ENCODE measurements at places on chromosomes 7 and 10.

DNA sequence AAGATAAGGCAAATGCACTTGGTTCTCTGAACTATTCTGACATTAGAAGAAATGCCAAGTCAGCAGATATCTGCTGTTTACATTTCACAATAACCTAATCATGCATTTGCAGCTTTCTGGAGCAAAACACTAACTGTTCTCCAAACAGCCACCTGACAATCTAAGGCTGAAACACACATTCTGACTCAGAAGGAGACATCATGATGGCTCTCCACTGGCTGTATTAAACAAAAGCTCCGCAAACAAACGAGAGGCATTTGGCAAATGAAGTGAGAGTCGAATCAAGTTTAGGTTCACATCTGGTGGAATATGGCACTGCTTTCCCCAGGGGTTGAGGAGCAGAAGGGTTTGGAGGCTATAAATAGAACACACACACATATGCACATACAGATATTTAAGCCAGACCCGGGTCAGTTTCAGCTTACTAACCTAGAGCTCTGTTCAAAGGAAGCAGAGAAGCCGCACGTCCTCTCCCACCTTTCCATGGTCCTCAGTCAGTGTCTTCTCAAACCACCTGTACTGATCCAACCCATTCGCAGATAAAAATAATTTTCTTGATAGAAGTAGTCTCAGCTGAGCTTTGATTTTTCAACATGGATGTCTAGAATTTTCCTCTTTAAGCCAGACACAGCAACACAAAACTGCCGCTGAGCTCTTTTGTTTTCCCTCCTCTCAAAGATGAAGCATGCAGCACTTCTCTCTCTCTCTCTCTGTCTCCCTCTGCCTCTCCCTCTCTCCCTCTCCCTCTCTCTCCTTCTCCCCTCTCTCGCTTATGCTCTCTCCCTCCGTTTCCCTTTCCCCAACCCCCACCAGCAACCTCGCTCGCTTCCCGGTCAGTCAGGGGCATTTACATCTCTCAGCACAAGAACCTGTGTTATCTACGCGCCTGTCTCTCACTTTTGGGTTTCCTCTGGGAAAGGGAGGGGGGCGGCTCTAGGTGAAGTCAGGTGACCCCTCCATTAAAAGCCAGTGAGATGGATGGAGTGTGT is 682.8 kb downstream of the MAGI2 start:
- no peak for DNase-seq

- no peak for DNase-seq
These were observed 33.6 kb upstream of the HERPUD2 start for GRCh38 chr7:35728412-35729060.

DNA sequence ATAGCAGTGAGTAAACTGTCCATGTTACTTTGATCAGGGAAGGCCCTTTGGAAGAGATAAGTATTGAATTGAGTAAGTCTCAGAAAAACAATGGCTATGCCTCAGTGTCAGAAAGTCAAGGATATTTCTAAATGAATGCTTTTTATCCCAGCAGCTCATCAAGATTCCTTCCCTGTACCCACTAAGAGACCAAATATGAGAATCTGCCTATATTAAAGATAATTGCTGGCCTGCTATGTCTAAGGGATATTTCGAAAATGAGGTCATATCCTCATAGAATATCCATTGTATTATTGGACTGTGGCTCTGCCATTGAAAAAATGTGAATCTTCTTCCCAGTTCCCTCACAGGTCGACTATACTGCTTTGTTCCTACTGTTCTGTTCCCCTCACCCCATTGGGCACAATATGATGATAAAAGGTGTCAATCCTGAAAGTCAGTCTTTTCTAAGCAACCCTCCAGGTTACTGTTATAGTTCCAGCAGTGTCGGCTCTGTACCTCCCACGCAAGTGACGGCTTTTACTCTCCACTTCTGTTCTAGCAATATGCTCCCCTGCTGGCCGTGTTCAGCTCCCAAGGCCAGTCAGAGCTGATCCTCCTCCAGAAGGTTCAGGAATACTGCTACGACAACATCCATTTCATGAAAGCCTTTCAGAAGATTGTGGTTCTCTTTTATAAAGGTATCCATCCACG is 51.7 kb downstream of the BZW2 start:
- DNase-seq = no peak

GRCh38 chr7:110001254-110001938 is 1089.5 kb upstream of the LRRN3 start:
- DNase-seq = no peak

- no peak for DNase-seq
These were observed 121.4 kb downstream of the CDK14 start for GRCh38 chr7:90717296-90718060.

GRCh38 chr7:4774658-4775249 is 669 bp upstream of the AP5Z1 start:
- DNase-seq = no peak

DNA sequence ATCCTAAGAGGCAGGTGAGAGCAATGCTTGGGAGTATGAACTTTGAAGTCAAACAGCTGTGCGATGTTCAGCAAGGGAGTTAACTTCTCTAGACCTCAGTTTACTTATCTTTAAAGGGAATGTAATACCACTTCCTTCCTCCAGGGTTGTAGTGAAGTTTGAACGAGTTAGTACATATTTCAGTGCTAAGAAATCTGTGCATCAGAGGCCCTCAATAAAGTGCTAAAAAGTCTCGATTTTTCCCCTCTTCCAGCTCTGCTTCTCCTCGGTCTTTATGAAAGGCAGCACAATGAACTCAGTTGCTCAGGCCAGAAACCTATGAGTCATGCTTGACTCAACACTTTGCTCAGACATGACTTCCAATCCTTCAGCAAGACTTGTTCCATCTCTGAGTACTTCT is 418.9 kb downstream of the MDFIC start:
- DNase-seq = no peak

DNA sequence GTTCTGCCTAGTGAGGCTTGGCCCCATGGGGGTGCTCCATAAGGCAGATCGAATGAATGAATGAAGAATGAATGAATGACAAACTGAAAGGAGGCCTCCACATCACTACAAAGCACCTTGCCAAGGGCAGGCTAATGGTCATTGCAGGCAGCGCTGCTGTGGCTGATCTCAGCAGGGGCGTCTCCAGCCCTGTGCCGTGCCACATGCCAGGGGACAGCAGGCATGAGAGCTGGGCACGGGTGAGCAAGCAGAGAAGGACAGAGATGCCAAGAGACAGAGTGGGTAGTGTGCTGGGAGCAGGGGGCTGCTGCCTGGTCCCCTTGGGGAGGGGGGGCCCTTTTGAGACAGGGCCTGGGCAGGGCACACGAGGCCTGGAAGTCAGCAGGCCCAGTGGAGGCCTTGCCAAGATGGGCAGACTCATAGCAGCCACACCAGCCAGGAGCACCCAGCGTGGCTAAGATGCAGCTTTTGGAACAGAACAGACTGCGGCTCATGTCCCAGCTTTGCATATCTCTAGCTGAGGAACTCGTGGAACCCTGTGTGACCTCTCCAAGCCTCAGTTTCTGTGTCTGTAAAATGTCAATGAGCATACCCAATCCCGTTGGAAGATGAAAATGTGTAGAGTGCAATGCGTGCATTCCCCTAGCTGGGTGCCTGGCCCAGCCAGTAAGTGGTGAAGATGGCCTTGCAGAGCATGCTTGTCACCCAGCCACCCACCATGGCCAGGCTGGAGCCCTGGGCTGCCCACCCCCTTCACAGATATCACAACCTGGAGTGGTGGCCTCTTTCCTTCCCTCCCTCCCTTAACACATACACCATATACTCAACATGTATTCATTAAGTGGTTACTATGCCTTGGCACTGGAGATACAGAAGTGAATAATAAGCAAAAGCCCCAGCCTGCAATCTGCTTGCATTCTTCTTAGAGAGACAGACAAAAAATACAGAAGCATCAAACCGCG is 61.1 kb upstream of the LRRC18 start:
- no peak for DNase-seq

- no peak for DNase-seq
These were observed 275.1 kb upstream of the NRP1 start for GRCh38 chr10:33609546-33609945.

GRCh38 chr7:100035876-100036275 is 13.7 kb upstream of the ZSCAN21 start:
- no peak for DNase-seq

DNA sequence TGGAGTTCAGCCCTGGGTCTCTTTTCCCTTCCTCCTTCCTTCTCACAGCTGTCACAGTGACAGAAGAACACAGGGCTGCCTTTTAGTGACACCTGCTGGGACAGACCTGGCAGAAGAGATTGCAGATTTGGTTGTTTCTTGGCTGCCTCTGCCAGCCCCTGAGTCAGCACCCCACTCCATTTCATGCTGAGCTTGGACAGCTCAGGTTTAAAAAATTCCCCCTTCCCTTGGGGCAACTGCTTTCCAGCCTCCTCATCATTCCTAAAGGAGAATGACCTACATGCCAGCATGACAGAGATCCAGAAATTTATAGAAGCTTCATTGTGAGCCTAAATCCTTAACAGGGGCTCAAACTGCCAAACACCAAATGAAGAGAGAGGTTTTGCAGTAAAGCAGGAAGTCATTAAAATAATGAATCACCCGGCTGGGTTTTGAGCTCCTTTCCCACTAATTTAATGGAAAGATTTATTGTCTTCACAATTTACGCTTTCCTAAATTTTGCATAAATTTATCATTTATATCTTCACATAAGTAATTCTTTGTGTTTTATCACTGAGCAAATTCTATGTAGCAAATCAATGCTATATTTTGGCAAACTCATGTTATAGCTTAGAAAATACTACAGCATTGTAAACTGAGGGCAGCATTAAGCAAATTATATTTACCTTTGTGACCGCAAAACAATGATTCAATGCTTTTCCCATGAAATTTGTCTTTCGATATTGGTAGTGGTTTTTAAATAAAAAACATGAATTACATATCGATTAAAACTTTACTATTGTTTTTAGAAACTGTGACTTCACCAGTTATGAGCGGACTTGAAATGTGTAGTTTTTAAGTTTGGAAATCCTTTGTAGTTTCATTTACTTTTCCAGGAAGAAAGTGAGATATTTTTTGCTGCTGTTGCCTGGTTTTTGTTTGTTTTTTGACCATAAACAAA is 399.5 kb upstream of the ANKRD30A start:
- DNase-seq = peak; percentile 40

DNA sequence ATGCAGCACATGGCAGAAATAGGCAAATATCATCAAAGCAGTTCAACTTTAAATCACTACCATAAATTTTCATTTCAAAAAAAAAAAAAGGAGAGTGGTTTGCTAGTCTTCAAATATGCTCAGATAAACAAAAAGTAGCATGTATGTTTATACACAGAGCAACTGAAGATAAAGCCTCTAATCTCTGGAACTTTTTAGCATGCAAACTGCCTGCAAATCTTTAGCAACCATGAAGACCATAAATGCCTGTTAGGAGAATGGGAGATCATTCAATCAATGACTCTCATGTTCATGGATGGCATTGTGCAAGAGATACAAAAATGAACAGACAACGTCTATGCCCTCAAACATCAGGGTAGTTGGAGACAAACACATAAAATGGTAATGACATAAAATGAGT is 57.3 kb downstream of the ORC5 start:
- no peak for DNase-seq

- DNase-seq = no peak
These were observed 266.0 kb downstream of the GRID1 start for GRCh38 chr10:86100581-86101061.

GRCh38 chr10:122252805-122253204 is 18.3 kb upstream of the BTBD16 start:
- DNase-seq = no peak

- DNase-seq = no peak
These were observed 124.7 kb upstream of the UNC5B start for GRCh38 chr10:71087622-71088021.

GRCh38 chr7:144738708-144739314 is 97.0 kb downstream of the TPK1 start:
- no peak for DNase-seq

- DNase-seq = no peak
These were observed 22.1 kb upstream of the NPVF start for GRCh38 chr7:25250386-25250785.

- peak; percentile 24 for DNase-seq
These were observed 20.0 kb upstream of the GATA3 start for GRCh38 chr10:8034466-8035005.

- no peak for DNase-seq
These were observed 80.3 kb downstream of the PIP4K2A start for GRCh38 chr10:22634093-22634492.

DNA sequence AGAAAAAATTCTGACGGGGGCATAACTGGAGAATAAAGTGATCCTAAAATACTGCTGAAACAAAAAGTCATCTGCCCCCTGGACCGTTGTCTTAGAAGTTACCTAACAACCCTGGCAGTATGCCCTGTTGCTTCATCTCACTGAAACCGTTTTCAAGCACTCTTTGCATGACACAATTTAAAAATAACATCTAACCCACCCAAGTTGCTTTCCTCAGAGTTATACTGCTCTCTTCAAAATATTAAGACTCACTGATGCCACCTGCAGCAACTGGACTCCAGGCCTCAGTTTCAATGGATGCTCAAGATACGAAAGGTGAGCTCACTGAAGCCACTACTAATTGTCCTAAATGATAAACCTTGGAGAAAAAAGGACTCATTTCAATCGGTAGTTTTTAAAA is 57.4 kb downstream of the CDK6 start:
- DNase-seq = no peak

GRCh38 chr7:43516581-43517342 is 66.1 kb upstream of the STK17A start:
- no peak for DNase-seq

DNA sequence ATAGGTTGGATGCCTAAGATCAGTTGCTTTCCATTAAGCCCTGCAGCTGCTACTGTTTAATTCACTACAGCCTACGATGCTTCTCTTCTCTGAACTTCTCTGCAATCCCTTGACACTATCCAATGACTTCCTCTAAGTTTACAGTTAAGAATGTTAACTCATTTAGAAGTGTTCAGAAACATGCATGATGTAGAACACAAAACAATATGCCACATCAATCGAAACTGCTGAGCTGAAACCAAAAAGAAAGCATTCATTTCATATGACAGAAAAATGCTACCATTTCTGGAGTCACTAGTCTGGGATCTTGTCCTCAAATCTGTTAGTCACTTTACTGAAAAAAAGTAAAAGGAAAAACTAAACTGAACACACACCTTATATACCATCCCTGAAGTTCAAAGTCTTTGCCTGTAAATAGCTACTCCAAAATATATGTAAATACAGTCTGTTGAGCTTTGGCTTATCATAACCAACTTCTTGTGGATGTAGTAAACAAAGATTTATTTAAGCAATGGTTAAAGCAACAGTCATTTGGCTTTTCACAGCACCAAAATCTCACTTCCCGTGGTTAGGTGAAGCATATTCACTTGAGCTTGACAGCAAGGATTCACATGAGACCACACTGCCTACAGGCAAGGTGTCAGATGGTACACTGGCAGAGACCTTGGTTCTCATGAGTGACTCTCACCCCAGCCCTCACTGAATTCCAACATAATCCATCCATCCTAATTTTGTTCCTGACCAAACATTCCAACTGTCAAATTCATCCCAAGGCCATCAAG is 187.0 kb downstream of the PPP1R17 start:
- no peak for DNase-seq

DNA sequence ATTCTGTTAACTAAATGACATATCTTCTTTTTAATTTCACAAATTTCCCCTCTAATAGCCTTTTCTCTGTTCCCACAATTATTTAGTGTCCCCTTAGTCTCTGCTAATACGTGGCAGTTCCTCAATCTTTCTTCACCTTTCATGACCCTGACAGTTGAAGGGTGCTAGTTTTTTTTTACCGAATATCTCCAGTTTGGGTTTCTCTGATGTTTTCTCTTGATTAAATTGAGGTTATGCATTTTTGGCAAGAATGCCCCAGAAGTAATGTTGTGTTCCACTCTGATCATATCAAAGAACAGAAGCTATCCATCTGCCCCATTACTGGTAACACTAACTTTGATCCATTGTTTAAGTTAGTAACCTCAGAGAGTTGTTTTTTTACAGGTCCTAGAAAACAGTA is 133.6 kb upstream of the ASAH2 start:
- no peak for DNase-seq
